ENCODE measurements at places on chromosomes 2 and 18.

DNA sequence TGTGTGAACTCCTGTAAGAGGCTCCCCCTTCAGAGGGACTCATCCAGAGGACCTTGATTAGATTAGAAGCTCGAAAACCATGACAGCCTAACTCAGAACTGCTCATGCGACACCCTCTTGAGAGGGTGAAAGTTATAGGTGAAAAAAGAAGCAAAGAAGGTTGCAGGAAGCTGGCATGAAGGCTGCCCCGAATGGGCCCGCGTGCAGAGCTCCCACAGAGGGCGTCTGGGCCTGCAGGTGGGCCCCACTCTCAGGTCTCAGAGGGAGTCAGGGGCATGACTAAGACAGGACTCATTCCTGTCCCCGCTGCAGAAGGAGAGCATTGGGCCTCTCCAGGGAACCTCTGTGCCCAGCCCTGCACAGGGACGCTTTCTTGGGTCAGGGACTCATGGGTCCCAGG lies 235.4 kb downstream of the EIPR1 start:
- no peak for DNase-seq

- DNase-seq = no peak
These were observed 7.1 kb downstream of the C2orf92 start for GRCh38 chr2:97676620-97677019.

DNA sequence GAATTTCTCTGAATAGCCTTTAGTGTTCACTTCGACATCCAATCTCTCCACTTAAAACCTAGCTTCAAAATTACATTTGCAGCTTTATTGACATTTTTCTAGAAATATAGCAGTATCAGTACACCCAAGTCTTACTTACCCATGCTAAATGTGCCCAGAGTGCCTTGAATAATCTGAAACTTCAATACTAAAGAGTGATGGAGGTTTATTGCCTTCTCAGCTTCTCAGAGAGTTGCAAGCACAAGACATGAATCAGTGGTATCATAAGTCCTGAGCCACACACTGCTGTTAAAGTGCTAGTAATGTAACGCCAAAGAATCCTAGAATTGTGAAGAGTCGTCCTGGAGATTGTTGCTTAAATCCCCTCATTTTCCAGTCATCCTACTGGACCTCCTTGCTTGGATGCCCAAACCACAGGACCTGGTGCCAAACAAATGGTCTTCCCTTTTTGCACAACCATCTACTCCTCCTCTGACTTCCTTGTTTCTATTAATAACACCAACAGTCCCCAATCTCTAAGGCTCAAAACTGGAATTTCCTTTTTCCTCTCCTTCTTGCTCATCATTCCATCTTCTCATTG lies 83.2 kb upstream of the SPATS2L start:
- no peak for DNase-seq

DNA sequence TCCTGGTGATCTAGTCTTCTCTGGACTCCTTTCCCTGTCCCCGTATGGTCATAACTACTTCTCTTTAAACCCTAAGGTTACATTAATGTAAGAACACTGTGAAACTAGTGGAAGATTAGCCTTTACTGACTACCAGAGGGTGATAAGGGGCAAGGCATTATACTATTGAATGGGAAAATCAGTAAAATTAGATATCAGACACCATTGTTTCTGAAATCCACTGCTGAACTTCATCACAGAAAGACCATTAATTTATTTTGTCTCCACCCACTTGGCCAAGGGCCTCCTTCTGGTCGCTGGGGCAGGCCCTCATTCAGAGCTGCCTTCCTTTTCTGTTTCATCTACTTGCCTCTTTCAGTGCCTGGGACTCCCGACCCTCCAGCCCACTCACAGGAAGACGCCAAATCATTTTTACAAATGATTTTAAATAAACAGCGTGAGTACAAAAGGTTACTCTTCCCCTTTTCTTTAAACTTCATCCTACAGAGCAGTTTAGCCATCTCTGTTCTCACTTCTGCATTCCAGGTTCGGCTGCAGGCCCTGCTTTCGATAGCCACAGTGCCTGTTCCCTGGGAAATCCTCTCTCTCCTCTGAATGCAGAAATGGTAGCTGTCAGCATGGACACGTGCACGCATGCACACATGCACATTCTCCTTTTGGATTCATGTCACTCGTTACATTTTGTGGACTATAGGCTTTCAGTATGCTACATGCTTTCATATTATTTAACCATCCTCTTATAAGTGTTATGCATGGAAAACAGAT lies 70.3 kb upstream of the DOCK10 start:
- DNase-seq = no peak

DNA sequence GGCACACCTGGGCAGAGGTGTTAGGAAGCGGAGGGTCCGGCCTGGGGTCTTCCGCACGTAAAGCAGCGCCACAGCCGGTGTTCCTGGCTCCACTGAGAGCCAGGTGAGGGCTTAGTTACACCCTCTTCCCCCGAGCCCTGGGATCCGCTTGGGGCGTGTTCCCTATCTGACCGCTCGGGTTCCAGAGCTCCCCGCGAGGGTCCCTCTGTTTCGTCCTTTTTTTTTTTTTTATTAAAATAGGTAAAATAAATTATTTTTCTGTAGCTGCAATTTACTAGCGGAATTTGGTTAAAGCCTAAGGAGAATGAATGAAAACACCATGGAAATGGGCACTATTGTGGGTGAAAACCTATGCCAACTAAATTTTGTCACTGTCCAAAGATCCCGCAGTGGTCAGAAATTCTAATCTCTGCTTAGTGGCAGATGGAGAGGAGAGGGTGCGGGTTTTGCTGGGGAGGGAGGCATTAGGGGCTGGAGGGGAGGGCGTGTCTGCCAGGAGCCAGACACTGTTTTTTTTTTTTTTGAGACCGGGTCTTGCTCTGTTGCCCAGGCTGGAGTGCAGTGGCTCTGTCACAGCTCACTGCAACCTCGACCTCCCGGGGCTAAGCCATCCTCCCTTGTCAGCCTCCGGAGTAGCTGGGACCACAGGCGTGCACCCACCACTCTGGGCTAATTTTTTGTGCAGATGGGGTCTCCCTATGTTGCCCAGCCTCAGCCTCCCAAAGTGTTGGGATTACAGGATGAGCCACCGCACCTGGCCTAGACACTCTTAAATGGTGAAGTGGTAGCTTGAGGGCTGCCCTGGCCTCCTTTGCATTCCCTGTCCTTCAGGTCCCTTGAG lies 834 bp downstream of the PDCL3 start:
- DNase-seq = no peak

DNA sequence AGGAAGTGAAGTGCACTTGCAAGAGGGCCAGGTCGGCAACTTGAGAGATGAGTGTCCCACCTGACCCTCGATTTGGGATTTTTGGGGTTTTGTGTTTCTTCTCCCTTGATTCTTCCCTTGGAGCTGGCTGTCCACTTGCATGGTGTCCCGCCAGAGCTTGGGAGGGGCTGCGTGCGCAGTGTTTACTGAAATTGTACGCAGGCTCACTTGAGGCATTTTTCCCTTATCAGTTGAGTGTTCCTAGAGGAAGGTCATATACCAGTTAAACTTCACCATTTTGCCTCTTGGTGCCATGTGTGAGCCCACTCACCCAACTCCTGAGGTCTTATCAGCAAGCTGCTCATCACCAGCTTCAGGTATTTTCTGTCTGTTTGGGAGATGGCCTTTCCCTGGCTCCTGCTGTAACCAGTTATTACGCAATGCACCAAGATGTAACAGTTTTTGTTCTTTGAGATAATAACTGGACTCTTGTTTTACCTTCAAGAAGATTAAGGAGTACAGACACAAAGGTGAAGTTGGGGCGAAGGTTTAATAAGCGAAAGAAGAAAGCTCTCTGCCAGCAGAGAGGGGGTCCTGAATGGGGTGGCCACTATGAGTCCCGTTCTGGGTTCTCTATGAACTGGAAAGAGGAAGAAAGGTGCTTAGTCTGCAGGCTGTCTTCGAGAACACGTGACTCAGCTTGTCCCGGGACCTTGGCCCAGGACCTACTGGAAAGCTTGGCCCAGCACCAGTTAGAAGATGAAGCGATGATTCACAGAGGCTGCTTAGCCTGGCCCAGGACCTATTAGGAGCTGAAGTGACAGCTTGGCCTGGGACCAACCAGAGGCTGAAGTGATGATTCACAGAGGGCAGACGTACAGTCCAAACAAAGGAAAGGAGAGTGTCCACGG lies 21.5 kb upstream of the TXNL4A start:
- peak; percentile 87 for DNase-seq

- DNase-seq = no peak
These were observed 4.7 kb downstream of the CAPG start for GRCh38 chr2:85405201-85406059.

DNA sequence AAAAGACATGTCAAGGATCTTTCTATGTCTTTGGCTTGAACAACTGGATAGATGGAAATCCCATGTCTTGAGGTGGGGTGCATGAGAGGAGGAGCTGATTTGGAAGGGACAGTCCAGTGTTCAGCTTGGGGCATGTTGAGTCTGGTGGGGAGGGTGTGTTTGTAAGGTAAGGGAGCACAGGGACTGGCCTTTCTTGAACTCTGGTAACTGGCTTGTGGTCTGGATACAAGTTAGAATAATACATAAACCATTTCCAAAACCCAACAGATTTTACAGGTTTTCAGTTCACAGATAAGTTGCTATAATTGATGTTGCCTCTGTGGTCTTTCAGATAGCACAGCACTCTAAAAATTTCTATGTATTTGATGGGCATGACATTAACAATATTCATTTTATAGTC lies 24.2 kb downstream of the RHBDD1 start:
- DNase-seq = no peak

DNA sequence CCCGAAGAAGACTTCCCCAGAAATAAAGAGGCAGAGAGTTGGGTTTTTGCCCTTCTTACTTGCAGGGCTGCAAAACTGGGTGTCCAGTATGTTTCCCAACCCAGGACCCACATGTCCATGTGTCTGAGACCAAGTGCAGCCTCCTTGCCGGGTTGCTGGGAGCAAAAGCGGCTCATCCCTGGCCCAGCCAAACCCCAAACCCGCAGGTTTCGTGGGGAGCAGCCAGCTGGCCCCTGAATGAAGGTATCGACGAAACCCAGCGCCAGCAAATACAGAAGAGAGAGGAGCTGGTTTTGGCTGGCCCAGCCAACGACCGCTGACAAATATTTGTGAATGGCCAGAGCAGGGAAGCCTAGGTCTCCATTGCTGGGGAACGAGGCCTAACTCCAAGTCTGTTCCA lies 197.1 kb downstream of the SMAD7 start:
- DNase-seq = no peak

- no peak for DNase-seq
These were observed 43.7 kb downstream of the AGAP1 start for GRCh38 chr2:235537587-235537986.

DNA sequence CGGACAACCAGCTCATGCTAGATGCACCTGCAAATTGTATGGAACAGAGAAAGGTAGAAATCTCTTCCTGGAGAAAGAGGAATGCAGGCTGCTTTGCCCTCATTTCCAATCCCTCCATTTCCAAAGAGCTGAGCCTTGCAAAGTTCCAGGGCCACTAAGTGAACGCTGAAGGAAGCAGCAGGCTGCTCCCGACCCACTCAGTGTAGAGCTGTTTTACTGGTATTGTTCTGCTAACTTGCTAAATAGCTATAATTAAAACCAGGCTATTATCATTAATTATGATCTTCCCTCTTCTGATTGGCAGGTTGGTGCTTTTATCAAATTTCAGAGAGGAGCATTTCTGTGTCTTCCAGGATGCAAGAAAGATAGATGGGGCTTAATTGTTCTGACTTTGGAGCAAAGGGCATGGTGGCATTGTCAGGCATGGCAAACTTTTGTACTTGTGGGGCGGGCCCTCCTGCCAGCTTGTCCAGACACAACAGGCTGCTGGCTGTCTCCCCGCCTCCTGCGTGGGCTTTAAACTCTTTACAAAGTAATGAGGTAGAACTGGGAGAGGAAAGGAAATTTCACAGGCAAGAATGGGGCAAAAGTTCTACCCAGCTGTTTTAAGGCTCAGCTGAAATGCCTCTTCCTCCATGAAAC lies 40.2 kb downstream of the ALK start:
- no peak for DNase-seq

GRCh38 chr2:17052001-17052400 lies 386.4 kb upstream of the CYRIA start:
- no peak for DNase-seq

DNA sequence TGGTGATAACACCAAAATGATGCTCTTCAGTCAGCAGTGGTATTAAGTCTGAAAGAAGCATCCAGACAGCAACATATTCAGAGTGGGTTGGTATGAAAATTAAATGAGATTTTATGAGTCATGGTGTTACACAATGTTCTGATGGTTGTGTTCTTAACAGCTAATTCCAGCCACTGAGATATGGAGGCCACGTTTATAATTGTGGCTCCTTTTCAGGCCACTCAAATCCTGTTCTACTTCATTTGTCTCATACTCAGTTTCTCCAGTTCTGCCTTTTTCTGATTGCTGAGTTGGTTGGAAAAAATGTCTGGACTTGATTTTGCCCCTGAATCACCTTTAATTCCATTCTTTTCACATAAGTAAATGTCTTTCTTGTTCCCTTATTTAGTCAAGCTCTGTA lies 162.7 kb upstream of the COL3A1 start:
- no peak for DNase-seq

All from aorta (tissue), 5 donors.